ENCODE measurements at places on chromosomes 11 and 22.

DNA sequence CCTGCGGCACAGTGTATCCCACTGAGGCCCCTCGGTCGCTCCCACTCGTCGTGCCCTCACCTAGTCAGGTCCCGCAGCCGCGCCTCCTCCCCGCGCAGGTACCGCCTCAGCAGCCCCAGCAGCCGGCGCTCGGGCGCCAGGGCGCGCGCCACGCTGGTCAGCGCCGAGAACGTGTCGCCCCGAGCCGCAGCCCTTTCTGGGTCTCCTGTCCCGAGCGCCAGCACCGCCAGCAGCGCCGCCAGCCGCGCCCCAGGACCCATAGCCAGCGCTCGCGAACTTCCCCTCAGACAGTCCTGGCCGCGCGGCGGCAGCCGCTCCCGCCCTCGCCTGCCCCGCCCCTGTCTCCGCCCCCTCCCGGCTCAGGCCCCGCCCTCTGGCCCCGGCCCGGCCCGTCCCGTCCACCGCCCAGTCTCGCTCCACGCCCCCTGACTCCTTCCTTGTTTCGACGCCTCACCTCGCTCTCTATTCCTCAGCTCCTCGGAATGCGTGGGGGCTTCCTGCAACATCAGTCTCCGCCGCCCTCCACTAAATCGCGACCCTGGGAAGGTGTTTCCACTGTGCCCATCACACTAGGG is at the start of gene P4HA3:
TSS of gene P4HA3 (minus strand) at position 289 of the 575 bp plus-strand sequence. CDS start at position 260, 29 bp downstream.
- peak; percentile 34 for DNase-seq

GRCh38 chr11:123018702-123019101 is 37.1 kb upstream of the BSX start:
- DNase-seq: no peak

GRCh38 chr11:36746886-36747710 is 149.1 kb upstream of the RAG2 start:
- peak; percentile 79 for DNase-seq

- no peak for DNase-seq
These were observed 815.7 kb downstream of the BRD1 start for GRCh38 chr22:49011769-49012648.

DNA sequence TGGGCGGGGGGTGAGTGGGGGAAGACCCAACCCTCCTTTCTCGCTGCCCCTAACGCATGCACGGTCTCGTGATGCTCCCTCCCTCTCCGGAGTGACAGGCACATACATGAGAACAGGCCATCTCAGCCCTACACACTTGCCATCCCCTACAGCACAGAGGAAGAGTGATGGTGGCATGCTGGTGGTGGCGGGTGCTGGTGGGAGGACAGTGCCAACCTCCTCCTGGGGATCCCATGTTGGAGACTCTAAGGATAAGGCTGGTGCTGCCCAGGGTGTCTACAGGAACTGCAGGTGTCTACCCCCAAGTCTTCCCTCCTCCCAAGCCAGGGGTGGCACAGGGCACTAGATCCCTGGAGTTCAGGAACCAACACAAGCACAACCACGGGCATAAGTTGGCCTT is 6.7 kb upstream of the NLRX1 start:
- DNase-seq: no peak

- DNase-seq: no peak
These were observed 3.3 kb downstream of the PCF11 start for GRCh38 chr11:83159902-83160865.

GRCh38 chr22:26852176-26852575 is 194.8 kb downstream of the MIAT start:
- no peak for DNase-seq
